Testis (tissue), 5 donors: ENCODE measurements at places on chromosomes 6 and 20. TPM values are rescaled to one million over a fixed set of nuclear protein-coding genes. Genes with fewer than 3 reads are reported as not detected.

DNA sequence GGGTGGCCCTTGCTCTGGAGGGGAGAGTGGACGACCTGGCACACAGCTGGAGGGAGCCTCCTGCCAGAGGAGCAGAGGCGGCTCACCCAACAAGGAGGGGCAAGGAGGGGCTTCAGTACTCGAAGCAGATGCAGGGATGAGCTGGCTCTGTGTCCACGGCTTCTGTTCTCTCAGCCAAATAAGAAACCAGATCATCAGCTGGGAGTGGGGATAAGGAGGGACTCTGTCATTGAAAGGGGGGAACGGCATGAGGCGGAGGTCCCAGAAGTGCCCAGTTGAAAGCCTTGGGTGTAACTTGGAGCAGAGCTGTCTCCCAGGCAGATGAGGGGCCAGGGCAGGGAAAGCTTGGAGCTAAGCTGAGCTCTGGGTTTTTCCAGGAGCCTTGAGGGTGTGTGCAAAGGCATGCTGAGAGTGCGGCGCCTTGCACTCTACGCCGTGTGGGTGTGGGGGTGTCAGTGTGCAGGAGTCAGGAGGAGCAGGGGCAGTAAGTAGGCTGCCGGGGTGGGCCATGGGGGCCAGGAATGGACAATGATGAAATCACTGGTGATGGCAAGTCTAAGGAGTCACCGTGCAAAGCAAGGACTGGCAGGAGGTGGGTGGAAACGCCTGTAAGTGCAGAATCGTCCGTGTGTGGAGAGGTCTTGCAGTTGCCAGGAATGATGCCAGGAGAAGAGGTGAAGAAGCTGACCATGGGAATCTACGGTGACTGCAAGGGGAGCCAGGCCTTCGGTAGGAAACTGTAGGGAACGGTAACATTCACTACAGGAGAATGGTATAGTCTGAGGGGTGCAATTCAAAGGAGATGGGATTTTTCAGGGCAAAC lies 85.4 kb upstream of the FOXQ1 start:
- DNase-seq = no peak

DNA sequence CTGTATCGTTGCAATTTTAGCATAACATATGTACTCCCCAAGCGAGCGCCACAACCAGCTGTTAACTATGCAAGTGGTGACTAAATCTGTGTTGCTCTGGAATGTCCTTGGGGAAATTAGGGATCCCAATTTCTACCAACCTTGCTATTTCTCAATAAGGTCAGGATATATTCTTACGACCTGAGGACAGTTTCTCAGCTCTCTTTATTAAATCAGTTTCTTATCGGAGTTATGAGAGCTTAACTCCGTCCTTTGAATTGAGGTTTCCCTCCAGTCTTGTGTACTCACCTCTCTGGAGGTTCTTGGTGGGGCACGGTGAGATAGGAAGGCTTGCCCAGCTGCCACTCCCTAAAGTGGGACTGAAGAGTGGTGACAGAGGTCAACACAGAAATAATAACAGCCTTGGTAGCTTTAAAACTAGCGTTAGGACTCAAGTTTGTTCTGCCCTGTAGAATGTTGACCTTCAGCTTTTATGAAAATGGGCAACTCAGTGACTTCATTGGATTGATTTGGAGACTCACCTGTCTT lies 694 bp downstream of the MRPS18B start:
- no peak for DNase-seq

GRCh38 chr6:137269347-137269746 lies 50.2 kb upstream of the IFNGR1 start:
- no peak for DNase-seq

GRCh38 chr6:189676-190075 lies 102.6 kb upstream of the DUSP22 start:
- DNase-seq = peak; percentile 14

DNA sequence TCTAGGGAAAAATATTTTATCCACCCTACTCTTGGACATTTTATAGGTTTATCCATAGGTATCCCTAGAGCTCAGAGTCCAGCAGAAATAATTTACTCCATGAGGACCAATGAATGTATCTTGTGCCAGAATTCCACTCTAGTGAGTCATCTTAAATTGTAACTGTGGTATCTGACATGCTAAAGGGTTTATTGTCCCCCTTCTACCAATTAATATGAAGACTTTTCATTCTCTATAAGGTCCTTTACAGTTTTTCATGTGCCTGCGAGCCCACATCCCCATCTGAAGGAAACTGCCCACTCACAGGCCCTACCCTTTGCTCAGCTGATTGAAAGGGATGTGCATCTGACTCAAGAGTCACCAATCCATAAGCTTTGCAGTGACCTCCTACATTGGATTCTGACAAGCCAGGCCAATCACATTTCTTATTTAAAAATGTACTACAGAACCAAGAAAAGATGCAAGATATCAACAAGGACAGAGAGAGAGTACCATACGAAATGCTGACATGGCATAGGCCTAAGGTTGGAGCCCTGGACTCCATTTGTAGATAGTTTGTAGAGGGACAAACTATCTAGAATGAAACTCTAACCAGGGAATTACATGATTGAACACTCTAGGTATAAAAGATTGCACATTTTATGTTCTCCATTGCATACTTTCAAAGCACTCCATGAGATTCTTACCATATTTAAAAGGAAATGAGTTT lies 93.4 kb upstream of the DEFB112 start:
- no peak for DNase-seq

DNA sequence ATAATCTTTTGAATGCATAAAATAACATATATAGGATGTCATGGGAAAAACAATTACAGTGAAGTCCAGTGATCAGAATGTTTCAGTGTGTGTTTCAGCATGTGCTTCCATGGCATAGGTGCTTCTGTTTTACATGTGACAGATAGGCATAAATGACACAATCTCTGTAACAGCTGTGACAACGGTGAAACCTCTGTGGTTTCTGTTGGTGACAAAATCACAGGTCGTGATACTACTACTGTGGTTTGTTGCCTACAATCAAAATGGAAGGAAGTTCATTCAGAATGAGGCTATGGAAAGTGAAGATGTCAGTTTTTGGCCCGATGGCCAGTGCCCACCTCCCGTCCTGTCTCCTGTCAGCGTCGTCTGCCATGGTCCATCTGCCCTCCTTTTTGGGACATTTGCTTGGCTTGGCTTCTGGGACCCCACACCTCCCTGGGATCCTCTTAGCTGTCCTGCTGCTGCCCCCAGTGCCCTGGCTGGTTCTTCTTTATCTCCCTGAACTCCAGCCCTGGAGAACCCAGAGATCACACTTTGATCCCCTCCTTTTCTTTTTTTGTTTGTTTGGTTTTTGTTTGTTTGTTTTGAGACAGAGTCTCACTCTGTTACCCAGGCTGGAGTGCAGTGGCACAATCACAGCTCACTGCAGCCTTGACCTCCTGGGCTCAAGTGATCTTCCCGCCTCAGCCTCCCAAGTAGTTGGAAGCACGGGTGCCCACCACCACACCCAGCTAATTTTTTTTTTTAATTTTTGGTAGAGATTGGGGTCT lies 79.3 kb upstream of the NAA20 start:
- no peak for DNase-seq

DNA sequence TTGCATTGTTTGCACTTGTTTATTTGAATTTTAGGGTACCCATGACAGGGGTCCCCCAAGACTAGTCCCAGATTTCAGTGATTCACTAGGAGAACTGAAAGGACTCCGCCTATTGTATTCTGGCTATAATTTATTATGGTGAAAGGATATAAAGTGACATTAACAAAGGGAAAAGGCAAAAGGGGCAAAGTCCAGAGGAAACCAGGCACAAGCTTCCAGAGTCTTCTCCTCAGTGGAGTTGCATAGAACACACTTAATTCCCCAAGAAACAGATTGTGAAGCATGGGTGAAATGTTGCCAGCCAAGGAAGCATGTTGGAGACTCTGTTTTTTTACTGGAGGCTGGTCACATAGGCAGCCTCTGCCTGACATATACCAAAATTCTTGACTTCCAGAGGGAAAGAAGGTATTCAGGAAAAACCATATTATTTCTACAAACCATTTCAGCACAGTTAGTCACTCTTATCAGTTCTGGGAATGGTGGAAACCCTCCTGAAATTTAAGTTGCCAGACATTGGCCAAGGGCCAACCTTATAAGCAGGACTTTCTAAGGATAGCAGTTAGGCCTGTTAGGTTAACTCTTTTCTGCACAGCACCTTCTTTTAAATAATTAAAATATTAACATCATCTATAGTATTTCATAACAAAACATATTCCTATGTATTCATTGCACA lies 71.8 kb downstream of the FIG4 start:
- DNase-seq = no peak

DNA sequence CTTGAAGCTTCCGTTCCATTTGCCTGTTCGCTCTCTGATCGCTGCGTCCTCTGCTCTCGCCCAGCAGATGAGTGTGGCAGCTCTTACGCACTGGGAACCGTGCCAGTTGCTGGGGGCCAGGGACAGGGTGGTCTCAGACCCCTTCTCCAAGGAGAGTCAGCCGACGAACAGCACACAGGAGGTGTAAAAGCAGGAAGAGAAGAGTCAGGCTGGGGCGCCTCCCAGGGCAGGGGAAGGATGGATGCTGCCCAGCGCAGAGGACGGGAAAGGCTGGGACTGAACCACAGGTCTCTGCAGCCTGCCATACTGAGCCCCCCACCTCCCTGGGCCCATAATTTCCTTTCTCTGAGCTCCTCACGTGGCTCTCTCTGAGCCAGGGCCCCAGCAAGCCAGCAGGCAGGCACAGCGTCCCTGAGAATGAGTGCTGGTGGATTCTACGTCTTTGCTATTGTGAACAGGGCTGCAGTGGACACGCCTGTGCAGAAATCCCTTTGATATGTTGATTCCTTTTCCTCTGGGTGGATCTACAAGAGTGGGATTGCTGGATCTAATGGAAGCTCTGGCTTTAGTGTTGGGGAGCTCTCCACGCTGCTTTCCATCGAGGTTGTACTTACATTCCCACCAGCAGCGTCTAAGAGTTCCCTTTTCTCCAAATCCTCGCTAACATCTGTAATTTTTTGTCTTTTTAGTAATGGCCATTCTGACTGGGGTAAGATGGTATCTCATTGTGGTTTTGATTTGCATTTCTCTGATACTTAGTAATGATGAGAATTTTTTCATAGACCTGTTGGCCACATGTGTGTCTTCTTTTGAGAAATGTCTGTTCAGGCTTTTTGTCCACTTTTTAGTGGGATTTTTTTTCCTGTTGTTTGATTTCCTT lies 104.1 kb downstream of the PSMB1 start:
- DNase-seq = peak; percentile 9

- DNase-seq = no peak
Observed at GRCh38 chr6:162538643-162539064, 188.9 kb downstream of the PRKN start.

DNA sequence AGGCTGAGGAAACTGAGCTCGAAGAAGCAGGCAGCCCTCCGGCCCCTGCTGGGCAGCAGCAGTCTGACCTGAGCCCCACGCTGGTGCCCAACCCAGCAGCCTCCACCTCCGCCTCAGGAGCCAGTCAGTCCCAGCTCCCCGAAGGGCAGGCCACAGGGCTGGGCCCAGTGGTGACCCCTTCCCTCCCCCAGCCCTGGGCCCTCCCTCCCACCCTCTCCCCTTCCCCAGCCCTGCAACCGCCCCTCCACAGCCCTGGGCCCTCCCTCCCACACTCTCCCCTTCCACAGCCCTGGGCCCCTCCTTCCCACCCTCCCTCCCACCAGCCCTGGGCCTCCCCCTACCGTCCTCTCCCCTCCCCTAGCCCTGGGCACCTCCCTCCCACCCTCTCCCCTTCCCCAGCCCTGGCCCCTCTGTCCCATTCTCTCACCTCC lies 115.0 kb downstream of the TAF4 start:
- no peak for DNase-seq

GRCh38 chr6:144809120-144809519 lies 524.0 kb downstream of the UTRN start:
- DNase-seq = no peak

DNA sequence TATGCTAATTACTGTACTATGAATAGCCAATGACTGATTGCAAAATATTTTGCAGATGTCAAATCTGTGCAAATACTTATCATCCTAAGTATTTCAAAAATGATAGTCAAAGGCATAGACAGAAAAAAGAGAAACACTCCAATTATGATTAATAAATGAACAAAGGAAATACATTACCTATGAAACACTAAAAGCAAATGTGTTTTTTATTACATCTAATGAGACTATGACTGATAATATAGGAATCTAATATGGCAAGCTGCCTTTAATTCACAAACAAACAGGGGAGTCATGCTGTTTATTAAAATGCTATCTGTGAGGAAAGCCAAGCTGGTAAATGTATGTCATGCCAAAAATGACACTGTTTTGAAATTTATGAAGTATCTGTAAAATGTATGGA lies 713.2 kb upstream of the NRSN1 start:
- DNase-seq = no peak

GRCh38 chr20:14710951-14711350 lies 373.5 kb upstream of the FLRT3 start:
- DNase-seq = no peak

DNA sequence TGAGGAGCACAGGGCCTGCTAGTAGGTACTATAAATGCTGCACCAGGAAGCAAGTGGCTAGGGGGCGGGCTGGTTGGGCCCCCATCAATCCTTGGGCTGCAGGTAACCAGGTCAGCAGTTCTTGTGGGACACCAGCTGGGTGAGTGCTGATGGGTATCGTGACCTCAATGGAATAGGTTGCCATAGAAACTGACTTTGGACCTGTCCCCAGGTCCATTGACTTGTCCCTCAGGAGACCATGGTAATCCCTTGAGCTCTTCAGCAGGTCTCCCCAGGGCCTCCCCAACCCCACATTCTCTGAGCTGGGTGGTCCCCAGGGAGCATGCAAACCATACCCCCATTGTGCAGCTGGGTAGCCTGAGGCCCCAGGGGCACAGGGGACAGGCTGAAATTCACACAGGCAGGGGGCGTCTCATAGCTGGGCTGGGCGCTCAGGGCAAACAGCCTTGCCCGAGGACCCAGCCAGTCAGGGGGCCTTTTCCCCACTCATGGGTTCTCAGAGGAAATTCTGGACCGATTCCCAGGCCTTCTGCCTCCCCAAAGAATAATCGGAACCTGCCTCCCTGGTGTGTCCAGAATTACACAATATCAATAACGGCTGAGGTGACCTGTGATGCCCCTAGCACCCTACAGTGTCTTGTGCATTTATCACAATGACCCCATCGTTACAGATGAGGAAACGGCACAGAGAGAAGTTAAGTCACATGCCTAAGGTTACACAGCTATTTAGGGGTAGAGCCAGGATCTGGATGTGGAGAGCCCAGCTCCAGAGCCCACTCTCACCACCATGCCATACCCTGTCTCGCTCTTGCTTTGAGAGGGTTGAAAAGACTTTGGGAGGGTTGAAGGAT lies 35.9 kb downstream of the SRC start:
- no peak for DNase-seq

GRCh38 chr6:163122365-163122764 lies 292.2 kb upstream of the QKI start:
- DNase-seq = no peak

GRCh38 chr6:25959890-25960536 lies 2.6 kb upstream of the TRIM38 start:
- DNase-seq = no peak

Gene DEFB110
- not detected for total RNA-seq

Gene TREM1
- 0.16 TPM for total RNA-seq

Gene GTSF1L
- 202 TPM for total RNA-seq

Gene SCUBE3
- 2.0 TPM for total RNA-seq

Gene TSPO2
- total RNA-seq = not detected

Gene SYCP2L
- 8.7 TPM for total RNA-seq

Gene SEC63
- 68.1 TPM for total RNA-seq

Gene ID1
- 128 TPM for total RNA-seq

Gene HCRTR2
- total RNA-seq = 0.39 TPM

Gene BMP7
- total RNA-seq = 3.3 TPM

Gene ULBP2
- total RNA-seq = 2.0 TPM
